ENCODE measurements at places on chromosomes 16 and 17. TPM values are rescaled to one million over a fixed set of nuclear protein-coding genes. Genes with fewer than 3 reads are reported as not detected.

FN3KRP gene
- total RNA-seq: 25.7 TPM

ZDHHC1 gene
- 14.5 TPM for total RNA-seq

SLC52A1 gene
- total RNA-seq: 0.58 TPM

LGALS9B gene
- total RNA-seq: not detected

CRHR1 gene
- 0.23 TPM for total RNA-seq

HBZ gene
- total RNA-seq: 38.7 TPM

KIF19 gene
- 0.23 TPM for total RNA-seq

TBC1D28 gene
- total RNA-seq: not detected

TPSAB1 gene
- 0.99 TPM for total RNA-seq

FSCN2 gene
- 4.1 TPM for total RNA-seq

ANKRD40CL gene
- not detected for total RNA-seq

SBK1 gene
- total RNA-seq: 7.2 TPM

MYH1 gene
- 1.5 TPM for total RNA-seq

TMED6 gene
- 1.9 TPM for total RNA-seq

CCL17 gene
- 1.1 TPM for total RNA-seq

XYLT1 gene
- 17.7 TPM for total RNA-seq

PPP1R27 gene
- 5.7 TPM for total RNA-seq

CDRT15L2 gene
- total RNA-seq: not detected

RAD51D gene
- 12.1 TPM for total RNA-seq

PIK3R5 gene
- 5.4 TPM for total RNA-seq

TP53TG3C gene
- total RNA-seq: not detected

GCGR gene
- 14.0 TPM for total RNA-seq

MMP2 gene
- 189 TPM for total RNA-seq

TK1 gene
- total RNA-seq: 23.9 TPM

NTN3 gene
- 13.0 TPM for total RNA-seq

GRIN2A gene
- total RNA-seq: 5.3 TPM

CDRT15 gene
- not detected for total RNA-seq

TMEM220 gene
- 4.1 TPM for total RNA-seq

PTGES3L gene
- total RNA-seq: 5.8 TPM

EPX gene
- 1.3 TPM for total RNA-seq

KCNJ18 gene
- not detected for total RNA-seq

SLC26A11 gene
- total RNA-seq: 32.6 TPM

CHMP1A gene
- total RNA-seq: 58.0 TPM

TBC1D16 gene
- total RNA-seq: 34.4 TPM

SLC47A2 gene
- 6.2 TPM for total RNA-seq

C16orf95 gene
- 5.0 TPM for total RNA-seq

TBC1D3K gene
- not detected for total RNA-seq

FOXO3B gene
- total RNA-seq: 11.3 TPM

CSH1 gene
- not detected for total RNA-seq

DNAH9 gene
- total RNA-seq: 3.6 TPM

EVI2B gene
- total RNA-seq: 3.3 TPM

NME2 gene
- total RNA-seq: 347 TPM

PLA2G10 gene
- not detected for total RNA-seq

CA4 gene
- total RNA-seq: 18.9 TPM

ACSF3 gene
- total RNA-seq: 36.1 TPM

BIRC5 gene
- total RNA-seq: 18.5 TPM

CHST4 gene
- total RNA-seq: not detected

SLFN12L gene
- 0.58 TPM for total RNA-seq

KCTD13 gene
- 12.8 TPM for total RNA-seq

FBXO39 gene
- total RNA-seq: not detected

KRT20 gene
- 0.23 TPM for total RNA-seq

PLCD3 gene
- total RNA-seq: 20.2 TPM

SERPINF2 gene
- 49.7 TPM for total RNA-seq

SAMD14 gene
- 7.1 TPM for total RNA-seq

MYH2 gene
- 137 TPM for total RNA-seq

All from metanephros (tissue), 2 donors.